NB4 (cell line): ENCODE measurements at places on chromosomes 3 and 15.
A peak's percentile ranks its signal among the peaks of the same experiment; 100 is the strongest.

DNA sequence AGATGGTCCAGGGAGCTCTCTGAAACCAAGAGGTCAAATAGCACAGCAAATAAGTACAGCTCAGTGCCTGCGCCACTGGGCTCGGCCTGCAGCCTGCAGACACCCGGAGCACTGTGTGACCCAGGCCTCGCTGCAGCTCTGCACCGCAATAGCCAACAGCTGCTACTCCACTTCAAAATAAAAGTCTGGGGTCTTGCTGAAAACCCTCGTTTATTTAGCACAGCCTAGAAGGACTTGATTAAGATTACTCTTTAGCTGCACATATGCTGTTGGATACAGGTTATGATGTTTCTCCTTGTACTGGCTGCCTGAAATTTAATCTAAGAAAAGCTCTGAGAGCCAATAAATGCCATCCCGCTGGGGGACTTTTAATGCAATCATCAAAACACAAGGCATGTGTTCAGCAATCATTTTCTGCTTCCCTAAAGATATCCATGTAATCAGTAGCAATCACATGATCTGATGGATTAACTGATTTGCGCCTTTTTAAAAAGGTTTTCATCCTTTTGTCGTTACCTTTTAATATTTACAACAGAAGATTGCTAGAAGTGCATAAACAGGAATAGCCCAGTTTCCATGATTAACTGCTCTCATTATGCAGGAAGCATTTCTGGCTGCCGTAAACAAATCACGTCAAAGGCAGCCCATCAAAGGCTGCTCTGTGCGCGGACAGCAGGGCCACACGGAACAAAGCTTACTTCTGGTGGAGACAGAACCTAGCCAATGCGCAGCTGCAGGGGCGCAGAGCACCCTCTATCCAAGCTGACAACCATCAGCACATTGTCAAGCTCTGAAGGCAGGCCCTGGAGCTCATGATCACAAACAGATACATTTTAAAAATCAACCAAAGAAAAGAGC, 58.8 kb downstream of the CLASP2 start:
- DNase-seq, result peak; percentile 76

GRCh38 chr3:3586336-3586735, 212.9 kb upstream of the LRRN1 start:
- DNase-seq, result peak; percentile 29

- DNase-seq, result peak; percentile 39
These were observed 25.5 kb downstream of the CHP1 start for GRCh38 chr15:41256577-41257038.

DNA sequence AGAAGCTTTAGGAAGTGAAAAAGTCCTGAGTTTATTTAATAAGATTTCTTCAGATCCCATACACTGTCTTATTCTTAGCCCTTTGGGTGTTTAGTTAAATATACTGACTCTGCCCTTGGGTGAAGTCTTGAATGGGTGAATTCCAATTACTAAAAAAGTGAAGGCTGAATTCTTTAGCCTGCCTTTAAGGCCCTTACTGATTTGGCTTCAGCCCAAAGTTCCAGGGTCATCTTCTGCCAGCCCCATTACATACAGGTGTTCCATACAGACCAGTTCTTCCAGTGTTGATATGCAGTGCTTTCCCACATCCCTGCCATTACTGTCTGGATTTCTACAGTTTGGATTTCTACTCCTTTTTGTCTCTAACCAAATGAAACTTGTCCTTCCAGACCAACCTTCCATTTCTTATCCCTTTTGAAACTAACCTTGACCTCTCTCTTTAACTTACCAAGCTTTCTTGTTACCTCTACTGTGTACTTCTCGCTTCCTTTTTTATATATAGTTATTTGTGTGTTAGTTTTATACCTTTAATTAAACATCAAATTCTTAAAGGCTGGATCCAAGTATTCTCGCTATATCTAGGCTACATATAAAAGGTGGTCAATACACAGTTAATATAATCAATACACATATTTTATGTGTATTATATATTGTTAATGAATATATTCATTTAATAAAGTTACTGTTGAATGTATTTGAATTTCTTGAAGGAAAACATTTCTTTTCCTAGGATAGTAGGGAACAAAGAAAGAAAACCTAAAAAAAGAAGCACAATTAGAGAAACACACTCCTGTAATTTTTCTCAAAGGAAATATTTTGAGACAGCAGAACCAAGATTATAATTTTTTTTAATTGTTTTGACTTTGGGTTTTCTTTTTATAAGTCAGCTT, 15.0 kb downstream of the MBNL1 start:
- no peak for DNase-seq

GRCh38 chr3:143263852-143264513, 144.4 kb downstream of the CHST2 start:
- DNase-seq, result no peak

DNA sequence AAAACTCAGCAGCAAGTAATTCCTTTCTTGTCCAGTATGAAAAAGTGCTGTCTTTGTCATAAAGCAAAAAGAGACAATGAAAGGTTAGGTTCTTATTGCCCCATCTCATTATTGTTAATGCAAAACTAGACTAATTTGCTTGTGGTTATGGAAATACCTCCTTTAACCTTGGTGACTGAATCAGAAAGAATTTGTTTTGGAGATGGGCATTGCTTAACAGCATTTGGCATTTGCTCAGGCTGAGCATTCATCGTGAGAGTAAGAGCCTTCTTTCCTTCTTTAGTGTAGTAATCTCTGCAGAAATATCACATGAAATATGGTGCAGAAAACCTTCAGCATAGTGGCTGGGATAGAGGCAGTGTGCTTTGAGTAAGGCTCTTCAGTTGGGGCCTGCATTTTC, 103.1 kb downstream of the CNTN6 start:
- DNase-seq, result no peak

DNA sequence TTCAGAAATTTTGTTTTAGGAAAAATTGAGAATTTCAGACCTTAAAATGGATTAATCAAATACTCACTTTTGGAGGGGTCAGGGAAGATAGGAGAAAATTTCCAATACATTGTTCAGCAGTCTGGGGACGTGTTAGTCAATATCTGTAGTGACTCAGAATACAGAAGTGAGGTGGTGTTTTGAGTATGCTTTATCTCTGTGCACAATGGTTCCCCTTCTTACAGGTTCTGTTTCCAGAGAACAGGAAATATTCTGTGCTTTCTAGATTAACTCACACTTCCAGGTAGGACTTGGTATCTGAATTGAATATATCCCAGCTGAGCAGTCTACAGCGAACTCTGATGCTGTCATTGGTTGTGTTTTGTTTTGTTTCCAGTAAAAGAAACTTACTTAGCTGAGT, 30.7 kb upstream of the CCDC54 start:
- DNase-seq, result no peak

GRCh38 chr3:51637941-51638471, 33.0 kb upstream of the TEX264 start:
- peak; percentile 75 for DNase-seq

GRCh38 chr3:138818185-138818860, 16.4 kb downstream of the PIK3CB start:
- peak; percentile 48 for DNase-seq

DNA sequence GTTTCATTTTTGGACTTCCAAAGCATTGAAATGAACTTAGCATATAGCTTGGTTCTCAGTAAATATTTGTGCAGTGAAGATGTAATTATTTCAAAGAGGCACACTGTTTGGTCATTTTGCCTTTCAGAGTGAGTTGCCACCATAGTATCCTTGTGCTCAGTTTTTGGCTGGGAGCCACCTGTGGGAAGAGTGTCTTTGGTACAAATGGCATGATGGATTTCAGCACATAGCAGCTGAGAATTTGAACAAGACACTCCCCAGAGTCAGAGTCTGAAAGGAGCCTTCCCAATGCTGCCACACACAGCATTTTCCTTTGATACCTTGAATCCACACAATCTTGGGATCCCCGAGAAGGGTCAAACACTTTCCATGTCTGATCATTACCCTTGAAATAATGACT, 897.2 kb upstream of the ARPP21 start:
- DNase-seq, result no peak

DNA sequence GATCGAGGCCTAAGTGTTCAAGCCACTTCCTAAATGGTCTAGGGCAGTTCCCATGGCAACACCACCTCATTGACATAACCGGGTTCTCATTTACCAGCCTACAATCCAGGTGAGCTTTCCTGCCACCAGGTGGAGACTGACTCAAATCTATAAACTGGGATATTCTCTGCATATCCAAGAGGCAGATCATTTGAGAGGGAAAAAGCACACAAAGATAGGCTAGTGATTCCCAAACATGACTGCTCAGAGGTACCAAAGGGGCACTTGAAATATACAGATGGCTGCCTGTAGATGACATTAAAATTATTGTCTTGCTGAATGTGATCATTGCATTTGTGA, 141.3 kb upstream of the PROK2 start:
- no peak for DNase-seq

- no peak for DNase-seq
These were observed 84.5 kb downstream of the ATP2B2 start for GRCh38 chr3:10420745-10421475.

- DNase-seq, result no peak
These were observed 28.3 kb downstream of the ST8SIA2 start for GRCh38 chr15:92421976-92422375.

DNA sequence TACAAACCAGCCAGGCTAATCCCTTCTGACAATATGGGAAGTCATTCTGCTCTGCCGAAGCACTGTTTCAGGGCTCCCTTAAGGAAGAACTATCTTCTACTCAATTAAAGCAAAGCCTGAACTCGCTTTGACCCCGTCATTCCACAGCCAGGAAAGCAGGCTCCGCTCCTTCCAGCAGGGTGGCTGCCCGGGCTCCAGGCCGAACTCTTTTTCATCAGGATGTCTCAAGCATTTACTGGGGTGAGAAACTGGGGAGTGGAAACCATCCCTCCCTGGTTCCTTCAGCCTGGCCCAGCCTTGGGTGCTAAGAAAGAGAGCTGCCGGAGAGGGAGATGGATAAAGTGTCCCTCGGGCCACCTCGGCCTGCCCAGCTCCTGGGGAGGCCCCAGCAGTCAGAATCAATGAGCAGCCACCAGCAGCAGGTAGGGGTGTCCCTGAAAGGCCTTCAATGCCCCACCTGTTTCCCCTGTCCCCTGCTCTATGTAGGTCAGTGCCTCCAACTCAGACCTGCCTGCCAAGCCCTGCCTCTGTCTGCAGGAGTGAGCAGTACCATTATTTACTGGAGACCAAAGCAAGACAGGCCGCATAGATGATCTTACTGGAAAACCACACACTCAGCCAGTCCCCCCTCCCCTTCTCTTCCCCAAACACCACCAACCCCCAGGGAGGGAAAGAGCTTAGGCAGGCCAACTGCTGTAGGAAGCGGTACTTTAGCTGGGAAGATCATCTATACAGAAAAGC, 225.6 kb upstream of the TLE3 start:
- peak; percentile 36 for DNase-seq

DNA sequence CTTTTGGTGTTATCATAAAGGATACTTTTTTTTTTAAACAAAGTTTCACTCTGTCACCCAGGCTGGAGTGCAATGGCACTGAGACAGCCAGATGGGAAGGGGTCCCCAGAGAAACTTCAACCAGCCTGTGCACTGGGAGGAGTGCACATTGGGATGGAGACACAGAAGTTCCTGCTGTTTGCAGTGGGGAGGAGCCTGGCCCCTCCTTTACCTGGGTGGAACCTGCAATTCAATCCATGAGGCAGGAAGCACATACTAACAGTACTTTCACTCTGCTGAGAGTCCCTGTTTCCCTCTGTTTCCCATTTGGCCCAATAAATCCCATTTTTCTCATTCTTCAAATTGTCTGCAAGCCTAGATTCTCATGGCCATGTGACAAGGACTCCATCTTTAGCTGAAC, 42.3 kb upstream of the LHFPL4 start:
- DNase-seq, result no peak

- DNase-seq, result no peak
These were observed 343.4 kb upstream of the ARPP21 start for GRCh38 chr3:35295906-35296305.

DNA sequence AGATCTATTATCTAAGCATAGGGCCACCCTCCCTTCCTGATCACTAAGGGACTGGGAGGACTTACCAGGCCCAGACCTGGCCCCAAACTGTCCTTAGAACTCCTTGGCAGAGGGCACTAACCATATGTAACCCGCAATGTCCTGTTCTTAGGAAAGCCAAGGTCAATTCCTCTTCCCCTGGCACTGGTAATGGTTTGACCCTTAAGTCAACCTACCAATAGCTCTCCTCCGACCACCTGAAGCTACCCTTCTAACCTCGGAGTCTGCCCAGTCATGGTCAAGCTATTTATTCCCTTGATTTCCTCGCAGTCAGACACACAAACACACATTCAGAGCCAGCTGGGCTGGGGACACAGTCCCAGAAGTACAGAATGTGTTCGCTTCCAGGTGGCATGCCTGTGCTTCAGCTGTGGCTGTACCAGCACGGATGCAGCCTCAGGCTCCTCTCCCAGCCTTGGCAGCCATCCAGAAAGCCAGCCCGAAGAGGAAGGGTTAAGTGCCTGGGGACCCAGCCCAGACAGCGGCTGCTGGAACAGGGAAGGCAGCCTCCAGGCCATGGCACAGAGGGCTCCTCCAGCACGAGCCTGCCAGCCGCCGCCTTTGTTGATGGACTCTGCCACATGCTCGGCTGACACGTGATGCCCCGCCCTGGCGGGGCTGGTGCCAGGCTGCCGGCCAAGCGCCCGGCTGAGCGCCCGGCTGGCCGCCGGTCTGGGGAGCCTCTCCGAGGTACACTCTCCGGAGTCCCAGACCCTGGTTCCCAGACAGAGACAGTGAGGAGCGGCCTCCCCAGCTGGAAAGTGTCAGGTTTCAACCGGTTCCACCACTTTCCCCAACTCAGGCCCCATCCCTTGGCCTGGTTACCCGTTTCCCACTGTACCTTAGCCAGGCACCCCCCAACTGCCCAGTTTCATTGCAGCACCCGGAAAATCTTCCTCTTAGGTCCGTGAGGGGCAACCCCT, 5.5 kb downstream of the BMF start:
- DNase-seq, result no peak

DNA sequence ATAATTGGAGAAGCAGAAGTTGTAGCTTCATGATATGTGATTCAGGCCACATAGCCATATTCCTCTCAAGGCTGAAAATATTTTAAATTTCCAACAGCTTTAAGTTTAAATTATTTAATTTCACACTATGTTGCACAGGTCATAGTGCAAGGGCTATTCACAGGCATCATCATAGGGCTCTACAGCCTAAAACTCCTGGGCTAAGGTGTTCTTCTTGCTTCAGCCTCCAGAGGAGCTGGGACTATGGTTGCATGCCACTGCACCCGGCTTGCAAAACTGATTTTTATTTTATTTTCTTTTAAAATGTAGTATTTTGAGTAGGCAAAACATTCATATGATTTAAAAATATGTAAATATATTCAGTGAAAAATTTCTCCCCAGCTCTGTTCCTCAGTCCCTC, 6.0 kb upstream of the CEP97 start:
- no peak for DNase-seq

- DNase-seq, result no peak
These were observed 47.4 kb downstream of the WNT5A start for GRCh38 chr3:55439657-55440056.
